ENCODE measurements at places on chromosomes 16 and 17. TPM values are rescaled to one million over a fixed set of nuclear protein-coding genes. Genes with fewer than 3 reads are reported as not detected.
A peak's percentile ranks its signal among the peaks of the same experiment; 100 is the strongest.

Gene DPH1
- polyA plus RNA-seq, result 40.3 TPM

DNA sequence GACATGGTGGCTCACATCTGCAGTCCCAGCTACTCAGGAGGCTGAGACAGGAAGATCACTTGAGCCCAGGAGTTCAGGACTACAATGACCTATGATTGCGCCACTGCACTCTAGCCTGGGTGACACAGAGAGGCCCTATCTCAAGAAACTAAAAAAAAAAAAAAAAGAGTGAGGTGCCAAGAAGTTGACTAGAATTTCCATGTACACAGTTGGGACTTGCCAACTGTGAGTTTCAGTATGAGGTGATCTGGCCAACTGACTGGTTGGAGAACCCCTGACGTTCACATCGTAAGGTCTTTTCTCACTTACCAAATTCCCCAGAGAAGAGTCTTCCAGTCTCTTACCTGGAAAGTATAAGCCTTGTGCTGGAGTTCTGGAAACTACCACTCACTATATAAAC, 3.1 kb upstream of the MED11 start:
- DNase-seq, result no peak

DNA sequence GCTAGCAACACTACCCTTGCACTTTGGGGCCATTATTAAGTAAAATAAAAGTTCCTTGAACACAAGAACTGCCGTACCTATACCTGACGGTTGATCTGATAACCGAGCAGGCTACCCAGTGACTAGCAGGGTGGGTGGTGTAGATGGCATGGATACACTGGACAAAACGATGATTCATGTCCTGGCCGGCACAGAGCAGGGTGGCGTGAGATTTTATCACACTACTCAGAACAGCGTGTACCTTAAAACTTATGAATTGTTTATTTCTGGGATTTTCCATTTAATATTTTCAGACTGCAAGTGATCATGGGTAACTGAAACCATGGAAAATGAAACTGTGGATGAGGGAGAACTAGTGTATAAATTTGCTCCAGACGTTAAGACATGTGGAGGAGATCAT, 41.0 kb upstream of the MSI2 start:
- DNase-seq, result no peak

DNA sequence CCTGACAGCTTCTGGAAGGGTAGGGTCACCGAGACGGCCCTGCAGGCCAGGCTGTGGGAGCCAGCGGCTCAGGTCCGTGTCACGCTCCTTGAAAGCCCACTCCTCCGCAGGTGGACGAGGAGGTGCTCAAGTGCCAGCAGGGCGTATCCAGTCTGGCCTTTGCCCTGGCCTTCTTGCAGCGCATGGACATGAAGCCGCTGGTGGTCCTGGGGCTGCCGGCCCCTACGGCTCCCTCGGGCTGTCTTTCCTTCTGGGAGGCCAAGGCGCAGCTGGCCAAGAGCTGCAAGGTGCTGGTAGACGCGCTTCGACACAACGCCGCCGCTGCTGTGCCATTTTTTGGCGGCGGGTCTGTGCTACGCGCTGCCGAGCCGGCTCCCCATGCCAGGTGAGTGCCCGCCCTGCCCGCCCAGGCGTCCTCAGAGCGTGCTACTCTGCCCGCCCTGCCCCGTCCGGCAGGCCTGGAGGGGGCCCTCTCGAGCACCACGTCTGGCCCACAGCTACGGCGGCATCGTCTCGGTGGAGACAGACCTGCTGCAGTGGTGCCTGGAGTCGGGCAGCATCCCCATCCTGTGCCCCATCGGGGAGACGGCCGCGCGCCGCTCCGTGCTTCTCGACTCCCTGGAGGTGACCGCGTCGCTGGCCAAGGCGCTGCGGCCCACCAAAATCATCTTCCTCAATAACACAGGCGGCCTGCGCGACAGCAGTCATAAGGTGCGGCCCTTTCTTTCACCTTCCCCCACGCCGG, 1.3 kb downstream of the NAGS start:
- no peak for DNase-seq

- peak; percentile 12 for DNase-seq
Observed at GRCh38 chr17:67293251-67294203, 48.5 kb upstream of the HELZ start.

- no peak for DNase-seq
Observed at GRCh38 chr16:87230571-87230970, 86.6 kb downstream of the C16orf95 start.

DNA sequence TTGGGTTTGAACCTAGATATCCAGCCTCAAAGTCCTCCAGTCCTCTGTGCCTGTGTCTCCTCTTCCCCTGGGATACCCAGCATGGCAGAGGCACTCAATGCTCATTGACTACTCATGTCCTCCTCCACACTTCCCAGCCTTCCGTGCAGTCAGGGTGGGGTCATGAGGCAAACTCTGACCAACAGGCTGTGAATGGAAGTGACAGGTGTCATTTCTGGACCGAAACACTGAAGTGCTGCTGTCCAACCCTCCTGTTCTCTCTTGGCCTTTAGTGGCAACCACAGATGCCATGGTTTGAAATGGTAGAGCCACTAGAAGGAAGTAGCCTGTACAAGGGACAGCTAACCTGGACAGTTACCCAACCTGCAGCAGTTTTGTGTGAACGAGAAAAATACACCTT, 46.7 kb upstream of the MAP3K14 start:
- DNase-seq, result no peak

- DNase-seq, result peak; percentile 71
Observed at GRCh38 chr17:50550661-50551432, 3.9 kb downstream of the SPATA20 start.

GRCh38 chr16:46555951-46556350, 65.2 kb downstream of the SHCBP1 start:
- DNase-seq, result no peak

GRCh38 chr17:4155980-4156620, 13.1 kb downstream of the CYB5D2 start:
- DNase-seq, result no peak

- no peak for DNase-seq
Observed at GRCh38 chr17:46977750-46978488, 1.1 kb downstream of the RPRML start.

- no peak for DNase-seq
Observed at GRCh38 chr17:78674156-78674555, 97.0 kb upstream of the DNAH17 start.

Gene MYL11
- polyA plus RNA-seq, result 1.4 TPM

Gene C16orf90
- not detected for polyA plus RNA-seq

Data from left renal pelvis (tissue), 4 donors.